ENCODE measurements at places on chromosomes 16 and 17.

GRCh38 chr16:86232496-86232895, 277.8 kb upstream of the FOXF1 start:
- no peak for DNase-seq

GRCh38 chr17:44919885-44920564, 4.7 kb upstream of the GFAP start:
- DNase-seq = peak; percentile 78

- DNase-seq = no peak
Measured at GRCh38 chr17:70644096-70644495, 474.8 kb downstream of the KCNJ2 start.

- DNase-seq = no peak
Measured at GRCh38 chr16:13150181-13150885, 248.9 kb downstream of the SHISA9 start.

DNA sequence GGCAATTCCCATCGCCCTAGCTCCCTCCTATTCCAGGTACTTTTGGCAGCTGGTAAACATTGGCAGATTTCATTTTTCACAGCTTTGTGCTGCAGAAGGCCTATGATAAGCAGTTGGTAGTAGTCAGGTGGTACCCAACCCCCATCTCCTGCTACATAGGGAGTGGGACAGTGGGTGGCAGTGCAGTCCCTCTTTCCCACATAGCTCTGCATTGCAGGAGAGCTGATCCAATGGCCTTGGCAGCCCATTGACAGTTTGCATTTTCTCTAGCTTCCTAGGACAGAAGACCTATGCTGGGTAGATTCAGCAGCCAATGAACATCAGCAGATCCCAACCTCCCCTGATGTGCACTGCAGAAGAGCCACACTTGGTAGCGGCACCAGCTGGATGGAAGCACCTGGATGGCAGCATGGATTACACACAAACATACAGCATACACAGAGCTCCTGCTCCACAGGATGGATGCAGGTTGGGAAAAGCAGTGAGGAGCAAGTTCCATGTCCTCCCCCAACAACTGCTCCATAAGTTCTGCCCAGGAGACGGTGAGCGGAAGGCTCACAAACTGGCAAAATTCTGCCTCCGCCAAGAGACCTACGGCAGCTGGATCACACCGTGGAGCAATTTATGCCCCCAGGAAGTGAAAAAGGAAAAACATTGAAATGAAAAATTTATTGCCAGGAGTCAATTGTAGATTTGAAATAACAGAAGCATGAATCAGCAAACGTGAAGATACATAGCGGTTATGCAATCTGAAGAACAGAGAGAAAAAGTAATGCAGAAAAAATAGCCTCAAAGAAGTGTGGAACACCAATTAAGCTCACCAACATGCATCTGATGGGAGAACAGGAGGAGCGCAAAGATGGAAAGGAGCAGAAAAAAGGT, 95.7 kb downstream of the CACNG1 start:
- DNase-seq = no peak

DNA sequence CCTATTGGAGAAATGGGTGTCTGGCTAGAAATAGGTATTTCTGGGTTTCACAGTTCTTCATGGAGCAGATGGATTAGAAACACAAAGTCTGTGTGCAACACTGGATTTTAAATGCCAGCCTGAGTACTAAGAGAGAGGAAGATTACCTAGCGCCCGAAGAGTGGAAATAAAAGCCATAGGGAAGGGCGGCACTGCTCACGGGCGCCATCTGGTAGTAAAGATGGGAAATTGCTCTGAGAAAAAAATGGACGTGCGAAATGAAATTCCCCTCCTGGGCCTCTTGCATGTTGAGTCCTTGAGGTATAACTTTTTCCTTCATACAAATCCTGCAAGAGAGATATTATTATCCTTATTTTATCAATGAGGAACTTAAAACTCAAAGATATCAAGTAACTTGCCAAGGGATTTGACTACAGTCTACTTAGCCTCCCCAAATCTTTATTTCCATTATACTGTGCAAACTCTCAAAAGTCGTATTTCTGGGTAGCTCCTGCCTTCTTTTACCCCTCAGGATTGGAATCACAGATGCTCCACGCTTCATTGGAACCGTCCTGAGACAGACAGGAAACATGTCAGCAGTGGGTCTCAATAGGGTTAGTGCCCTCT, 72.8 kb downstream of the MMD start:
- no peak for DNase-seq

DNA sequence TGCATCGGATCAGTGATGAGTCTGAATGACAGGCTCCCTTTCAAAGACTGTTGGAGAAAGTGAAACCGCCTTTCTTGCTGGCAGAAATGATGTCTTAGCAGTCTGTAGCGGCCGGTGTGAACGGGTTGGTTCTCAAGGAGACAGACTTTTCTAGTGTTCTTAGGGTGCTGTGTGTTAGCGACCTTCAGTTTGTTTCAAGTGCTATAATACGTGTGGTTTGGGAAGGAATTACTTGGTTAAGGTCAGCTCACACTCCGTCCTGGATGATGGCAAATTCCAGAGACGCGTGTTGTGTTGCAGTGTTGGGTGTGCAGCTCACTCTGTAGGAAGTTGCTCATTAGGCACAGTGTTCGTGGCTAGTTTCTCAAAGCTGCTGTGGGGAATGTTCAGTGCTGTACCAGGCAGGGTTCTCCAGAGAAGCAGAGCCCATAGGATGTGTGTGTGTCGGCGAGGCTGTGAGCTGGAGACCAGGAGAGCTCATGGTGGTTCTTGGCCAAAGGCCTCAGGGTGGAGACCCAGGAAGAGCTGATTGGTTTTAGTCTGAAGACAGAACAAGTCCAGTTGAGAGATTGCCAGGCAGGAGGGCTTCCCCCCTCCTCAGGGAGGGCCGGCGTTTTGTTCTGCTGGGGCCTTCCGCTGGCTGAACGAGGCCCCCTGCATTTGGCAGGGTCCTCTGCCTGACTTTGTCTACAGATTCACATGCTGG, 37.6 kb downstream of the ZNF750 start:
- no peak for DNase-seq

DNA sequence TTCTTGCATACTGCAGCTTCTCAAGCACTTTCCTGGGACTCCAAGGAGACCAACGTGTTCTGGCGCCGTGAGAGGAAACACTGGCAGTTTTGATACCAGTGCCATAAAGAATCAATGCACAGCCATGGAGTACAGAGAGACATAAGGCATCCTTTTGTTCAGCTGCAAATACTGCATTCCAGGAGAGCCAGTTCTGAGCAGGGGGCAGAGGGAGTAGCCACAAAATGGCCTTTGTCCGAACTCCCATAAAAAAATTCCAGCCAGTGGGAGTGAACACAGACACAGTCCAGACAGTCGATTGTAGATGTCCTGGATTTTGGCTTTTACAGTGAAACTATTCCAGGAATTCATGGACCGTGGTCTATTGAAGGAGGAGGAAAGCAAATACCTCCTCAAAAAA, 36.2 kb upstream of the TEKT3 start:
- no peak for DNase-seq

Measured in left colon (tissue), 2 donors.